Activated T-helper 1 cell treated with anti-CD3 and anti-CD28 coated beads, Interleukin-12 subunit alpha, Interleukin-12 subunit beta, Interleukin-2, Interleukin-4 antibody, amounts not matched to agents 30 ng/mL and 10 ng/mL and 1 ng/mL, durations not matched to agents 14 hours and 24 hours and 36 hours (primary cell): ENCODE measurements at places on chromosomes 12 and 14. TPM values are rescaled to one million over a fixed set of nuclear protein-coding genes. Genes with fewer than 3 reads are reported as not detected.

SLC6A15 gene
- not detected in 2 replicates for total RNA-seq

WNT5B gene
- total RNA-seq, result 1.1 and 2.0 TPM in 2 replicates

MANSC4 gene
- not detected in 2 replicates for total RNA-seq

FBLN5 gene
- total RNA-seq, result 0.69 and 1.2 TPM in 2 replicates

BRI3BP gene
- total RNA-seq, result 35.0 and 35.2 TPM in 2 replicates

DTX1 gene
- total RNA-seq, result 0.29 TPM in 2 replicates

KRT75 gene
- not detected in 2 replicates for total RNA-seq

IGFBP6 gene
- total RNA-seq, result 0.81 TPM in 1 of 2 replicates, not detected in the other

TPH2 gene
- total RNA-seq, result not detected in 2 replicates

TAS2R19 gene
- 3.6 and 4.3 TPM in 2 replicates for total RNA-seq

PRKD1 gene
- 0.23 TPM in 1 of 2 replicates, not detected in the other for total RNA-seq

GALNT8 gene
- 0.39 and 2.1 TPM in 2 replicates for total RNA-seq

RPAP3 gene
- 61.2 and 64.9 TPM in 2 replicates for total RNA-seq
